ENCODE measurements at places on chromosomes 16 and 17.

DNA sequence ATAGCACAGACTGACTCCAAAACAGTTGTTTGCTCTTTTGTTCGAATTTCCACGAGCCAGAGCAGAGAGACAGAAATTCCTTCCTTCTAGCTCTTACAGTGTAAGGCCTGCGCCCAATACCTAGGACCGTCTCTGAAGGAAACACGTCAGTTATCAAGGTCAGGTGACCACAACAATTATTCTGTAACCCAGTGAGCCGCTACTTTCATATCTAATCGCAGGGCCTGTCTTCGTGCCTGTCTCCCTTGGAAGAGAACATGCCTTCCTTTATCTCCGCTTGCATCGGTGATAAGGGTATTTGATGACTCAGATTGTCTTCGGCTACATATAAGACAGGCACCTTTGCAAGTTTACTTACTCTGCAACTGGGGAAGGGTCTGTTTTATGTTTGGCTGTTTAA, 288.0 kb downstream of the MAF start:
- no peak for DNase-seq

DNA sequence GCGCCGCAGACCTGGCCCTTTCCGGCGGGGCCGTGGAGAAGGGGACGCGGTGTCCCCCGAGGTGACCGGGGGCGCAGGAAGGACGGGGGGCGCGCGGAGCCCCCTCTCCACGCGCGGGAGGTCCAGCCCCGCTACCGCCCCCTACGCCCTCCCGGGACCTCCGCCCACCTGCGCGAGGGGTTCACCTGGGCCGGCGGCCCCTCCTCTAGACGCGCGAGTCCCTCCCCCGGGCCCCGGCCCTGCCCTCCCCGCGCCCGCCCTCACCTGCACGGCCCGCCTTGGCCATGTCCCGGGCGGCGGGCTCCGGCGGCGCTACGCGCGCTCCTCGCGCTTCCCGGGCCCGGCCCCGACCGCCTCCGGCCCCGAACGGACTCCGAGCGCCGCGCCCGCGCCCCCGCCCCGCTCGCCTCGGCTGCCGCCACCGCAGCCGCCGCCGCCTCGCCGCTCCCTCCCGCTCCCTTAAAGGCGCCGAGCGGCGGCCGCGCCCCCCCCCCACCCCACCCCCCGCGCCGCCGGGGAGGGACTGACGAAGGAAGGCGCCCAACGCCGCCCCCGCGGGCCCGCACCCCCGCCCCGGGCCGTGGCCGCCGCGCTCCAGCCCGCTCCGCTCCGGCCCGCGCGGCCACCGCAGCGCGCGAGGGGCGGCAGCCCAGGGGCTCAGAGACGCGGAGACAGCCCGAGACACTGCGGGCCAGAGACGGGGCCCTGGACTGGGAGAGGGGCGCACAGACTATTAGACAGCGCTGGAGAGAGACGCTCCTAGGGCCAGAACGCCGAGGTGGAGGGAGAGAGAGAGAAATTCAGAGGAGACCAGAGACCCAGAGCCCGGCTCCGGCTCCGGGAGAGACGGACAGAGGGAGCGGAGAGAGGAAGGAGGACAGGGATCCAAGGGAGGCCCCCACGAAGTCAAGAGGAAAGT, at the start of gene PITPNM3:
Gene PITPNM3 (minus strand): TSS at position 435 of the 919 bp plus-strand sequence. CDS start 149 bp downstream, at position 286.
- no peak for DNase-seq

GRCh38 chr16:54875443-54875842, 55.2 kb upstream of the IRX5 start:
- DNase-seq: no peak

GRCh38 chr16:85054948-85055492, 27.4 kb downstream of the KIAA0513 start:
- DNase-seq: no peak

- DNase-seq: no peak
Measured at GRCh38 chr17:9802294-9802693, 10.9 kb upstream of the DHRS7C start.

DNA sequence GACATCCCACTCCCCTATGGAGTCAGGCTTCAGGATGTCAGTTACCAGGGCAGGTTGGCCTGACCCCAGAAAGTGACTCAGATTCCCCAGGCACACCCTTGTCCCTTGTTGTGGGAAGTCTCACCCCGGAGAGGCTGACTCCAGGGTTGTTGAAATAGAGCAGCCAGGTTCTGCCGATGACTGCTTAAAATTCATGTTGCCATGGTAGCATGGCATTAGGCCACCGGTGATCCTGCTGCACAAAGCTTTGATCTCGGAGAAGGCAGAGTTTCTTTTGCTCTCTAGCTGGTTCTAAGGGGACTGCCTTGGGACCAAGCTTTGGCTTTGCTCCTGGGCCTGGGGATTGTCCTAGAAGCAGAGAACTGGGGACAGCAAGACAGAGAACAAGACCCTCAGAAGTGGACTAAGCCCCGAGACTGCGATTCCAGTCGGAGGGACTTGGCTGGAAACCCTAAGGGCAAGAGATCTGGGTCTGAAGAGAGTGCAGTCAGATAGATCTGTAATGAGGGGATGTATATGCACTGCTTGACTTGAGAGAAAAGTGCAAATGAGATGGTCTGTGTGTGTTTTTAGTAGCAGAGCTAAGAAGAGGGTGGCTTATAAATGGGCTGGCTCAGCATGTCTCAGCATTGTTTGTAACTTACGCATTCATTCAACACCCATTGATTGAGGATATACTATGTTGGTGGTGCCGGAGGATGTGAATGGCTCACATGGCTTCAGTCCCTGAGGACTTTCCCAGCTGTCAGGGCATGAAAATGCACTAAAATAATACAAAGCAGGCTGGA, 106.9 kb downstream of the RGS9 start:
- no peak for DNase-seq

GRCh38 chr16:13127144-13127543, 225.7 kb downstream of the SHISA9 start:
- DNase-seq: no peak

DNA sequence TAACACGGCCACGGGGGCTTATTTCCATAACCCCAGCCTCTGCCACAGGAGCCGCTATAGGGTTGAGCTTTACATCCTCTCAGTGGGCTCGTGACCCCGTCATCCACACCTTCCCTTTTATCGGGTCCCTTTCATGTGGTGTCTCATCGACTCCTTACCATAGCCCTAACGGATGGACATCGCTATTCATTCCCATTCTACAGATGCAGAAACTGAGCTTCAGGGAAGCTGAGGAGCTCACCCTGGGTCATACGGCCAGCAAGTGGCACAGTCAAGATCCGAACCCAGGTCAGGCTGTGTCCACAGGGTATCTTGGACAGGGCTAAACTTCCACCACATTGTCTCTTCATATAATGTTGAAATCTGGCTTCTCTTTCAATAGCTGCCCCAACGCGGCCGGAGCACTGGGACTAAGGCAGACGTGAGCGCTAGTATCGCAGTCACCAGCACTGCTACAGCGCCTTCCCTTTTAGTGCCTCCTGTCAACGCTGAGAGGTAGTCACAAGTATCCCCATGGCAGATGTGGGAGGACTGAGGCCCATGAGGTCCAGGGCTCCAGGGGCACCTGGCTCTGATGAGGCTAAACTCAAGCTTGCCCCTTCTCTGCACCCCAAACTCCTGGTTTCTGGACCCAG, 50.8 kb downstream of the SOCS1 start:
- DNase-seq: no peak

Data from cerebellar nuclear complex (tissue), 1 donor.